Activated CD4-positive, alpha-beta T cell treated with anti-CD3 and anti-CD28 coated beads for 36 hours (primary cell): ENCODE measurements at places on chromosomes 3 and 15. TPM values are rescaled to one million over a fixed set of nuclear protein-coding genes. Genes with fewer than 3 reads are reported as not detected.

DNA sequence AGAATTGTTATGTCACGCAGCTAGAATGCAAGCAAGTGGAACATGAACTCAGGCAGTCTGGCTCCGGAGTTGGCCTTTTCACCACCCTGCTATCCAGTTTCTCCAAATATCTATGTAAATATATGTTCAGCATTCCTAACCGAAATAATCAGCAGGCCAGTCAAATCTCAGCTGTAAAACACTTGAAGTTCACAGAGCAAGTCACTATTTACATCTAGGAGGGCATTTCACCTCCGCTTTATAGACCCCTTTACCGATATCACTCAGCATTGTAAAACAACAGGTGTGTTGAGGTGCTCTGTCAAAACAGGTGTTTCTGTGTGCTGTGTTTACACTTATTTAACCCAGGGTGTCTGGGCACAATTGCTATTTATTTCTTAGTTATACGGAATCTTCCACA is 12.2 kb upstream of the HES1 start:
- H3K27ac ChIP-seq: no peak overlapping the region
- no peaks in the 10 kb centered on the region for H3K36me3 ChIP-seq
- H3K4me3 ChIP-seq: no peak overlapping the region
- no peaks in the 10 kb centered on the region for H3K4me1 ChIP-seq
- peaks cover 7% of the 10 kb centered on the region for H3K27me3 ChIP-seq

- no peak for DNase-seq
- H3K27me3 ChIP-seq: no peaks in the 10 kb centered on the region
- no peak overlapping the region for H3K4me3 ChIP-seq
- H3K27ac ChIP-seq: no peak overlapping the region
- H3K36me3 ChIP-seq: peaks cover 6% of the 10 kb centered on the region
Measured at GRCh38 chr3:106276151-106276550, 407.3 kb upstream of the CBLB start.

DNA sequence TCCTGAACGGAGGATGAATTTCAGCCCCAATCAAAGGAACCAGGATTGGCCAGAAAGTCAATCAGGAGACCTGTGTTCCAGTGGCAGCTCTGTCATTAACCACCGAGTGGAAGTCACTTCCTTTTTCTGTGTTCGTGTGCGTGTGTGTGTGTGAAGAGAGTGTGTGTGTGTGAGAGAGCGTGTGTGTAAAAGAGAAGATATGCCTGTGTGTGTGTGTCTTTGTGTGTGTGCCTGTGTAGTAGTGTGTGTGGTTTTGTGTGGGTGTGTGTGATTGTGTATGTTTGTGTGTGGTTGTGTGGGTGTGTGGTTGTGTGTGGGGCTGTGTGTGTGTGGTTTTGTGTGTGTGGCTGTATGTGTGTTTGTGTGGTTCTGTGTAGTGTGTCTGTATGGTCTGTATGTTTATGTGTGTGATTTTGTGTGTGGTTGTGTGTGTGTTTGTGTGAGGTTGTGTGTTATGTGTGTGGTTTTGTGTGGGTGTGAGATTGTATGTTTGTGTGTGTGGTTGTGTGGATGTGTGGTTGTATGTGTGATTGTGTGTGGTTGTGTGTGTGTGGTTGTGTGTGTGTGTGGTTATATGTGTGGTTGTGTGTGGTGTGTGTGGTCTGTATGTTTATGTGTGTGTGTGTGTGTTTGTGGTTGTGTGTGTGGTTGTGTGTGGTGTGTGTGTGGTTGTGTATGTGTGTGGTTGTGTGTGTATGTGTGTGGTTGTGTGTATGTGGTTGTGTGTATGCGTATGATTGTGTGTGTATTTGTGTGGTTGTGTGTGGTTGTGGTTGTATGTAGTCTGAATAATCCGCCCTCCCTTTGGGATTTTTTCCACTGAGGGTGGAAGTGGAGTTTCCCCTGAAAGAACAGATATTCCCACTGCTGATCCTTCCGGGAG is 314.4 kb downstream of the SHQ1 start:
- DNase-seq: no peak
- H3K27me3 ChIP-seq: peaks cover 15% of the 10 kb centered on the region
- peak overlapping the region; percentile 18 for H3K27ac ChIP-seq
- peaks cover 23% of the 10 kb centered on the region for H3K4me1 ChIP-seq
- peaks cover 4% of the 10 kb centered on the region for H3K36me3 ChIP-seq
- H3K4me3 ChIP-seq: no peak overlapping the region

DNA sequence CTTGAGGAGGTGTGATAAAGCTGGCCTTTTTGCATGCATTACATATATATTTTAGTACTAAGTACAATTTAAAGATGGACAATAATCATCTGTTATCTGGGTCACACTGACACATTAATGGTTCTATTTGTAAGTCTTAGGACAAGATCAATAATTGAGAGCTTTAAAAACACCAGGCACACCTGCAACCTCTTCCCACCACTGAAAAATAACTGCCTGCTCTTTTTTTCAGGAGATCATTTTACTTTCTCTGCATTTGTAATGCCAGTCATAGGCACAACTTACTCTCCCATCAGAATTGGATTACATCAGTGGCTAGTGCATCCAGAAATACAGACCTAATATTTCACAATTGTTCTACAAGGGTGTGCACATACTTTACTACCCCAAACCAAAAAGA is 149.8 kb downstream of the MECOM start:
- peaks cover 11% of the 10 kb centered on the region for H3K4me1 ChIP-seq
- H3K36me3 ChIP-seq: no peaks in the 10 kb centered on the region
- H3K4me3 ChIP-seq: no peak overlapping the region
- H3K27me3 ChIP-seq: no peaks in the 10 kb centered on the region
- no peak for DNase-seq

DNA sequence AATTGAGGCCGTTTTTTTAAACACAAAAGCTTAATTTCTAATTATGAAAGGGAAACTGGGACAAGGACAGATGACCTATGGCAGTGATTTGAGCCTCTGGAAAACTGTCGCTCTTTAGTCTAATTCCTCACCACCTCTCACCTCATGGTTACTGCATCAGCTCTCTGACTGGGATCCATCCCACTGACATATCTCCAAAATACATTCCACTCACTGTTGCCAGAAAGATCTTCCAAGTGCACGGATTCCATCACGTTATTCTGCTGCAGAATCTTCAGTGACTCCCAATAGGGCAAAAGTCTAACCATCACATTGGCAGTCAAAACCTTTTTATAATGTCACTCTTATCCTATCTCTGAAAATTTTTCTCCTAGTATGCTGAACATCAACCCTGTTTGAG is 132.3 kb upstream of the MB21D2 start:
- H3K27me3 ChIP-seq: peaks cover 6% of the 10 kb centered on the region
- H3K4me1 ChIP-seq: no peaks in the 10 kb centered on the region
- H3K4me3 ChIP-seq: no peak overlapping the region
- H3K27ac ChIP-seq: no peak overlapping the region

- H3K4me3 ChIP-seq: peak overlapping the region; percentile 40
- peak overlapping the region; percentile 93 for H3K27ac ChIP-seq
- peaks cover 97% of the 10 kb centered on the region for H3K4me1 ChIP-seq
- DNase-seq: peak; percentile 88
- H3K27me3 ChIP-seq: peaks cover 5% of the 10 kb centered on the region
Measured at GRCh38 chr15:69757186-69757585, 304.6 kb downstream of the RPLP1 start.

DNA sequence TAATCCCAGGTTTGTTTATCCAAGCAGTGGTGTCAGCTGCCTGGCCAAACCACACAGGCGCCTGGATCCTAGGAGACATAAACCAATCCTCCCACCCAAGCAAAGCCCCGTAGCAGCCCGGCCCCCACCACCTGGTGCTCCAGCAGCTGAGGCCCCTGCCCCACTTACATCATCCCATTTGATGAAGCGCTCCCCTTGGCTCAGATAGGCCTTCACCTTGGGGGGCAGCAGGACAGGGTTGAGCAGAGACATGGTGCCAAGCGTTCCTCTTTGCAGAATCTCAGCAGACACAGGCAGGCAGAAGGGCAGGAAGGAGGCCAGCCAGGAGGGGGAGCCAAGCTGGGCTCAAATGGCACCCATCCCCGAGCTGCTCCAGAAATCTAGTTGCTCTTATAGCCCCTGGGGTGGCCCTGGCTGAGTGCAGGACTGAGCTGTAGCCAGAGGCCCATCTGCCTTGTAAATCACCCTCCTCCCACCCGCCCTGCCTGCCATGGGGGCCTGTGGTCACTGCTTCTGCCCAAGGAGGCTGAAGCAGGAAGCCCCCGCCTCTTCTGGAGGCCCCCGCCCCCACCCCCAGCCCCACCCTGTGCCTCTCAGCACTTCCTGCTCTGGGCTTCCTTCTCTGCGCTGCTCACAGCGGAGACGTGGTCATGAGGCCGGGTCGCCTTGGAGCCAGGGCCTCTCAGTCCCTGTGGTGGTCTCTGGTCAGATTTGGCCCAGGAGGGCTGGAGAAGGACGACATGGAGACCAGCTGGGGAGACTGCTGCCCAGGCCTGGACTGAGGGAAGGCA is at the start of gene PLCB2:
Gene PLCB2 (minus strand): TSS at position 515 of the 791 bp plus-strand sequence. CDS start 263 bp downstream, at position 252.
- H3K4me1 ChIP-seq: peaks cover 31% of the 10 kb centered on the region
- H3K27me3 ChIP-seq: no peaks in the 10 kb centered on the region
- peak; percentile 83 for DNase-seq

GRCh38 chr3:111073218-111073617 is 1.6 kb downstream of the NECTIN3 start:
- DNase-seq: no peak
- peaks cover 40% of the 10 kb centered on the region for H3K27me3 ChIP-seq
- no peak overlapping the region for H3K27ac ChIP-seq
- H3K36me3 ChIP-seq: no peaks in the 10 kb centered on the region
- peaks cover 28% of the 10 kb centered on the region for H3K4me1 ChIP-seq

DNA sequence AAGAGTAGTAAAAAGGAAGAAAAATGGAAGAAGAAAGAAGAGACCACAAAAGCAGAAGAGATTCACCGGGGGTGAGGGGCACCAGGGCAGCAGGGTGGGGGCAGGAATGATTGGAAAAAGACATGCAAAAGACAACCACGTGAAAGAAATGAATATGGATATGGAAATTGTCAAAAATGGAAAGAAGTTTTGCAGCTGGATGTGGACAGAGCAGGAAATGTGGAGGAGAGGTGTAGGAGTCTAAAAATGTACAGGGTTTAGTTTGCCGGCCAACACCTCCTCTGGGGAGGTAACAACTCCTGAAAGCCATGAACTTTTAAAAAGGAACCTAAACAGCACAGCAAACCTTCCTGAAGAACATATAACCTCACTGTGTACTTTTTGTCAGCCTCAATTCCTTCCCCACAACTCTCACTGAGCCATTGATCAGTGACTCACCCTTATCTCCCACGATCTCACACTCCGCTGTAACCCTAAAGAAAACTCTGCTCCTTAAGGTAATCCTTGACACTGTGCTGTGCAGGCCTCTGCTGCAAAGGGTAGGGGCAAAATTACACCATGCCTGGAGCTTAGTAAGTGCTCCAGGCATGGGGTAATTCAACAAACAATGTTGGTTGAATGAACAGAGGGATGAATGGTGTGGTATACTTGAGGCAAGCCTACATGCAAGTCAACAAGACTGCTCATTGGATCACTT is 100.2 kb upstream of the BOC start:
- H3K4me3 ChIP-seq: no peak overlapping the region
- no peaks in the 10 kb centered on the region for H3K36me3 ChIP-seq
- no peak overlapping the region for H3K27ac ChIP-seq
- no peaks in the 10 kb centered on the region for H3K27me3 ChIP-seq
- peaks cover 37% of the 10 kb centered on the region for H3K4me1 ChIP-seq
- peak; percentile 27 for DNase-seq

DNA sequence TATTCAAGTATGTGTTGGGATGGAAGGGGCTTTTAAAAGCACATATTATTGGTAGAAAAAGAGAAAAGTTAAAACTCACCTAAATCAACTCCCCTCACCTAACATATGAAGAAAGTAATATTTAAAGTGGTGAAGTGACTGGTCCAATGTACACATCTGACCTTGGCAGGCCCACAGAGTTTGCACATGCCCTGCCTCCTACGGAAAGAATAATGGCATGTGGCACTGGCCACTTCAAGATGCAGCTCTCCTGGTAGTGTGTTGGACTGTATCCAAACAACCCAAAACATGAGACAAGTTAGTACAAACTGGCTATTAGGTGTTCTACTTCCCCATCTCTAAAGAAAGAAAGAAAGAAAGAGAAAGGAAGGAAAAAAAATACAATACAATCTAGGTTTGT is 117.1 kb downstream of the MECOM start:
- no peak overlapping the region for H3K27ac ChIP-seq
- peaks cover 7% of the 10 kb centered on the region for H3K27me3 ChIP-seq
- no peak for DNase-seq
- H3K36me3 ChIP-seq: no peaks in the 10 kb centered on the region
- H3K4me3 ChIP-seq: no peak overlapping the region
- H3K4me1 ChIP-seq: no peaks in the 10 kb centered on the region

DNA sequence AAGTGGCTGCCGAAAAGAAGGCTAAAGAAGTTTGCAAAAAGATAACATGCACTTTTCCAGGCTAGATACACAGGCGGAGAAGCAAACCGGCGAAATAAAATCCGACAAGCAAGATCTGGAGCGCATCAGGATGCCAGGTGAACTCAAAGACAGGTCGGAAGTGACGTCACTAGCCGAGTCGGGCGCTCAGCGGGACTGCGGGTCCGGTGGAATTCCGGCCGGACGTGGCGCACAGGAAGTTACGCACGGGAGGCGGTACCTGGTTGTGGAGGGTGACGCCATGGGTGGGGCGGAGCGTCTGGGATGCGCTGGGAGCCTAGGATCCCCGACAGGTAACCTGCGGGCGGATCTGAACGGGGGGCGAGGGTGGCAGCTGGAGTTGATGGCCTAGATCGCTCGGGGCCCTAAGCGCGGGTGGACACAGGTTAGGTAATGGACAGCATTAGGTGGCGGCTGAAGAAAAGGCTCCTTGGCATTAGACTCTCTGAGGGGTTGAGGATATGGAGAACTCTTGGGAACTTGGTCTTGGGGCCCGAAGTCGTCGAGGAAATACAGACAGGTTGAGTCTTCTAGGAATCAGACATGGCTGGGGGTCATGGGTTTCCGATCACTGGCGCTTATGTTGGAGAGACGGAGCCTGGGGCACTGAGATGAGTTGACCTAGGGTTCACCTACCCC is 29.0 kb upstream of the EHHADH start:
- H3K36me3 ChIP-seq: peaks cover 8% of the 10 kb centered on the region
- peaks cover 7% of the 10 kb centered on the region for H3K27me3 ChIP-seq
- H3K4me1 ChIP-seq: peaks cover 19% of the 10 kb centered on the region
- H3K4me3 ChIP-seq: peak overlapping the region; percentile 97
- DNase-seq: peak; percentile 98

- no peaks in the 10 kb centered on the region for H3K27me3 ChIP-seq
- no peaks in the 10 kb centered on the region for H3K4me1 ChIP-seq
- no peaks in the 10 kb centered on the region for H3K36me3 ChIP-seq
- no peak overlapping the region for H3K27ac ChIP-seq
- DNase-seq: no peak
- H3K4me3 ChIP-seq: no peak overlapping the region
Measured at GRCh38 chr3:147977001-147977400, 567.8 kb downstream of the ZIC1 start.

The ARPP21 gene
- not detected for total RNA-seq

The EIF4A2 gene
- total RNA-seq: 291 TPM

The CCDC13 gene
- 0.46 TPM for total RNA-seq

The CGGBP1 gene
- 85.4 TPM for total RNA-seq

The ADAMTS17 gene
- 0.49 TPM for total RNA-seq

The CPNE4 gene
- total RNA-seq: not detected

The GOLGA6L10 gene
- 0.97 TPM for total RNA-seq

The PDZRN3 gene
- total RNA-seq: not detected

The UCN2 gene
- total RNA-seq: not detected
